Hematopoietic multipotent progenitor cell treated with erythropoietin and hydrocortisone succinate and interleukin-3 and kit ligand, for 6 days (in vitro differentiated cells): ENCODE measurements at places on chromosomes 1 and 21.

DNA sequence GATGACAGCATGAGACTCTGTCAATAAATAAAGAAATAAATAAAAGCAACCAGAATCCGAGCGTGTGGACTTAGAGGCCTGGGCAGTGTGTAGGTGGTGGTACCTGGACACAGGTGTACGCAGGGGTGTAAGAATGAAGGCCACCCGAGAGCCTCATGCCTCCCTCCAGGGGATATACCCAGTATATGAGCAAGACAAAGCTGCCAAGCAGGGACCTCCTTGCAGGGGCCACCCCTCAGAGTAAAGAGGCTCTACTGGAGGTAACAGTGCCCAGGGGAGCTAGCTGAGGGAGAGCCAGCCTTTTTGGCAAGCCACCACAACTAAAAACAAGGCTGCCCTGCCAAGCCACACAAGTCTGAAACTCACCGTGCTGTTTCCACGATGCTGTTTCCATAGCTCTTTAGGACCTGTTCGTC lies 179.2 kb upstream of the RAB4A start:
- DNase-seq = no peak

DNA sequence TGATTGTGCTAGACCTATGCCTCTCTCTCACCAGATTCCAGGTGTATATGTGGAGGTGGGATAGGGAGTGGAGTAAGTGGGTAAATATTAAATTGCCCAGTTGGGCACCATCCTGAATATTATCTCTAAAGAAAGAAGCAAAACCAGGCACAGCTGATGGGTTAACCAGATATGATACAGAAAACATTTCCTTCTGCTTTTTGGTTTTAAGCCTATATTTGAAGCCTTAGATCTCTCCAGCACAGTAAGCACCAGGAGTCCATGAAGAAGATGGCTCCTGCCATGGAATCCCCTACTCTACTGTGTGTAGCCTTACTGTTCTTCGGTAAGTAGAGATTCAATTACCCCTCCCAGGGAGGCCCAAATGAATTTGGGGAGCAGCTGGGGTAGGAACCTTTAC lies at the start of gene FCER1A:
Gene FCER1A, plus strand, starts transcription at position 242 of the 400 bp plus-strand sequence. Its CDS starts 29 bp downstream, at position 271.
- peak; percentile 55 for DNase-seq

- DNase-seq = peak; percentile 66
These were observed 169.7 kb downstream of the TOMM20 start for GRCh38 chr1:234958706-234959657.

- DNase-seq = peak; percentile 55
These were observed 14.4 kb downstream of the PPFIA4 start for GRCh38 chr1:203040513-203041275.

GRCh38 chr1:152328801-152329391 lies 3.9 kb upstream of the FLG start:
- DNase-seq = no peak

GRCh38 chr1:195908121-195908520 lies 700.1 kb downstream of the KCNT2 start:
- peak; percentile 29 for DNase-seq

DNA sequence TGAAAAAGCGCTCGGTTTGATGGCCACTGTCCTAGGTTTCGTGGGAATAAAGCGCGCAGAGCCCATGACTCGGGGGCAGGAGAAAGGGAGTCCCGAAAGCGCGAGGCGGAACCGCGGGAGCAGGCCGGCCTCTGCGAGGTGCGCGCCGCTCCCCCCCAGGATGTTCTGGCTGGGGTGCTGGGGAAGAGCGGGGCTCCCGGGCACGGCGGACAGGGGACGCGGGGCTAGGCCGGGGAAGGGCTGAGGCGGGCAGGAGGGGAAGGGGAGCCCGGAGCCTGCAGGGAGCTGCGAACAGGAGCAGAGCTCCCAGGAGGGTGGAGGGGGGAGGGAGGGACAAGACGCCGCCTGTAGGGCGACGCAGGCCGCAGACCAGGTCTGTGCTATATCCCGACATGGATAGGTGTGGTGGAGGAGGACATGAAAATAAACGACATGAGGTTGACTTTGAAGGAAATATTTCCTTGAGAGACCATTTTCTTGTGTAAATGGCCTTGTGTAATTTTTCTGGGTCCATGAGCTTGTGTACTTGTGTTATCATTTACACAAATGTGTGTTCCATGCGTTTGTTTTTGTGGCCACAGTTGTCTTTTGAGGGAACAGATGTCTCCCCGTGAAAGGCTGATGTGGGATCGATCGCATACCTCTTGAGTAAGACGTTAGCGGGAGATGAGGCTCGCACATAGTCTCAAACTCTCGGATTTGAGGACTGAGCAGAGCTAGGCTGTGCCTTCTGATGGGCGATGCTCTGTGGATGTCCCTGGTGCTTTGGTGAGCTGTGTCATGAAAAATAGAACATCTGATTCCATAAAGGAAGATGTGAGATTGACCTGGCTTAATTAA lies 1.3 kb downstream of the PCNT start:
- DNase-seq = peak; percentile 72

GRCh38 chr21:26388731-26389231 lies 184.3 kb downstream of the CYYR1 start:
- DNase-seq = no peak

- no peak for DNase-seq
These were observed 53.6 kb upstream of the DIRAS3 start for GRCh38 chr1:68103884-68104554.

- no peak for DNase-seq
These were observed 44.4 kb upstream of the PCBP3 start for GRCh38 chr21:45599146-45599581.

GRCh38 chr1:66374148-66374547 lies 159.8 kb upstream of the SGIP1 start:
- no peak for DNase-seq

GRCh38 chr1:117657031-117657430 lies 51.2 kb downstream of the TENT5C start:
- DNase-seq = peak; percentile 36

DNA sequence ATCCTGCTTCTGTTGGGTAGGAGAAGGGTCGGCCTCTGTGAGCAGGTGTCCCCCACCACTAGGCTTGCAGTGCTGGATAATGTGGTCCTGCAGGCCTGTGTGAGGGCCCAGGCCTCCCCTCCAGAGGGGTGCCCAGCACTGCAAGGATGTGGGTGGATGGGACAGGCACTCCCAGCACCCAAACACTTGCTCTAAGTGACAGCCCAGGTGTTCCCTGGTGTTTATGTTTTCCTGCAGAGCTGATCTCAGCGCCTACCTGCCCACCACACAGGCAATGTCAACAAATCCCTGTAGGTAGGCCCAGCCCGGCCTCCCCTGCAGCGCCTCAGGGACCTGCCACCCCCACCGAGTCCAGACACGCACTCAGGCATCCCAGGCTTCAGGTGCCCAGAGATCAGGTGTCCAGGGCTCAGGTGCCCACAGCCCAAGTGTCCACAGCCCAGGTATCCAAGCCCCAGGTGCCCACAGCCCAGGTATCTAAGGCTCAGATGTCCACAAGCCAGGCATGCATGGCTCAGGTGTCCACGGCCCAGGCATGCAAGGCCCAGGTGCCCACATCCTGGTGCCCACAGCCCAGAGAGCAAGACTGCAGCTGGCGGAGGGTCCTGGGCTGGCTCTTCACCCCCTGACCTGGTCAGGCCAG lies 59.2 kb downstream of the WNT9A start:
- no peak for DNase-seq

- peak; percentile 63 for DNase-seq
These were observed 125.2 kb upstream of the PTBP2 start for GRCh38 chr1:96596226-96596922.

DNA sequence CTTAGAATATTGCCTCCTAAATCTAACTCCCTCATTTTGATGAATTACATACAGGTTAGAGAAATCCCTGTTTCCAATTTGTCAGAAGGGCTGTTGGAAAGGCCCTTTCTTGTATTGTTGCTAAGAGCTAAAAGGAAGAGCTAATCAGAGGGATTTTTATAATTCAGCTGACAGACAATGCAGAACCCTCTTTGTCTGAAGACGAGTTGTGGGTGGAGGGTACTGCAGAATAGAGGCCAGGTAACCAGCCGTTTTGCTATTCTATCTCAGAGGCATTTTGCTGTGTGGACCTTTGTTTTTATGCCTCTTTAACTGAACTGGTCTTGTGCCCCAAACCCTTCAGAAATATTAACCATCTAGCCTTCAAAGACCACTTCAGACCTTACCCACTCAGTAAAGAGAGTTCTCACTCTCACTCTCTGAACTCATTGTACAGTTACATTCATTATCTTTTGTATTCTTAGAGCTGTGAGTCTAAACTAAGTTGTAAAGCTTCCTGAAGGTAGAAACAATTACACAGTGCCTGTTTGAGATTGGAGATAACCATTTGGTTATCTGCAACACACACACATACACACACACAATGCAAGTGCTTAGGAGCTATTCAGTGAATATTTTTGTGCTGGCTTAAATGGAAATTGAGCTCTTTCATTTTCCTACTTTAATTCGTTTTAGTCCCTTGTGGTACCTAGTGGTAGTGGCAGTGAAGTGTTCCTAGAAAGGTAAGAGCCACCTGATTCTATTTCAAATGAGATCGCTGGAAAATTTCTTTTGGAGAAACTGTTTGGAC lies 19.7 kb downstream of the KPNA6 start:
- peak; percentile 73 for DNase-seq

- DNase-seq = peak; percentile 44
These were observed 77.8 kb upstream of the TINAGL1 start for GRCh38 chr1:31498376-31499040.

DNA sequence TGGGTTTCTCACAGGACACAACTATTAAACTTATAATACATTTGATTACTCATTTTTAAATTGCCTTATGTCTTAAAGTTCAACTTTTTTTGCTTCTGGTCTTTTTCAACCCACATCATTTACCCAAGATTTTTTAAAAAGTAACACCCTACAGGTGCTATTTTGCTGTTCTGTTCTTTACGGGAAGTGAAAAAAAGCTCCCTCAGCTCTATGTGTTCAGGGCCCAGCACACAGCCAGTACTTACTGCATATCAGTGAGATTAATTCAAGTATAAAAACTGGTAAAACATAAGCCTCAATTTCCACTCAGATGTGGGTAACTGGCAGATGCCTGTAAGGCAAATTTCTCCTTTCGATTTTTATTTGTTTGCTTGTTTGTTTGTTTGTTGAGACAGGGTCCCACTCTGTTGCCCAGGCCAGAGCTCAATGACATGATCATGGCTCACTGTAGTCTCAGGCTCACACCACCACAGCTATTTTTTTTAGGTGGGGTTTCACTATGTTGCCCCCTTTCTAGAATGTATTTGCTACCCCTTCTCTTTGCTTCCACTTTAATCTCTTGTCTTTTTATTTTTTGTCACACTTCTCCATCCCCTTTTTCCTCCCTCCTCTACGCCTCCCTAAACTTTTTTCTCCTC lies 20.3 kb downstream of the RNASEL start:
- DNase-seq = no peak

- no peak for DNase-seq
These were observed 14.5 kb downstream of the AIDA start for GRCh38 chr1:222697826-222698225.

DNA sequence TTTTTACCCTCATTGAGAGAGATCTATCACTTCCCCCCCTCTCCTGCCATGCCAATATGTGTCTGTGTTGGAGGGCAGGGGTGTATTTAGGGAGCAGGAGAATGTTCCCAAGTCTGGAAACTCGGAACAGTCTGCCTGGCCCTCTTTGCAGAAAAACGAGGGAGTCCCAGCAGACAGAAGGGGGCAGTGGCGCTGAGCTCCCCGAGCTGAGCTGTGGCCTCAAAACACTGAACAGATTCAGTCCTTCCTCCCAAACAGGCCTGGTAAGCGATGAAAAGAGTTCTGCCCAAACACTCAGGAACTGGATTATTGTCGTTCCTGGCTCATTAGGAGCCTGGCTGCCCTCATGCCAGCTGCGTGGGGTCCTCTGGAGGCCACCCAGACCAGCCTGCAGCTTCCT lies 981 bp downstream of the CLDN14 start:
- DNase-seq = no peak
